ENCODE measurements at places on chromosomes 1 and 21.

GRCh38 chr1:243422362-243422761 is 166.5 kb downstream of the SDCCAG8 start:
- DNase-seq, result no peak

DNA sequence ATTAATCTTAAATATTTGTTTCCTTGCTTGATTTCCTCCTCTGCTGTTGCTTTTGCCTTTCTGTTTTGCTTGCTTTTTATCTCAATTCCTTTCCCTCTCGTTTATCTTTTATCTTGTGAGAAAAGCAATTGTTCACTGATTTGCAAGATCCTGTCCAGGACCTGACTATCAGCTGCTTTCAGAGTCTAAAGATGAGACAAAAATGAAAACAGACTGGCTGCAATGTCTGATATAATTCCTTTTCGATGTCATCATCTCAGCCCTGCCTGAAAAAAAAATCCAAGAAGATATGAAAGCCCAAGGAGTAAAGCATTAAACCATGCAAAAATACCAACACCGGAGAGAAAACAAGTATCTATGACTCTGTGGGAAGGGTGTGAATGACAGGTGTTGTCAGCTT is 225.5 kb downstream of the PATJ start:
- no peak for DNase-seq

DNA sequence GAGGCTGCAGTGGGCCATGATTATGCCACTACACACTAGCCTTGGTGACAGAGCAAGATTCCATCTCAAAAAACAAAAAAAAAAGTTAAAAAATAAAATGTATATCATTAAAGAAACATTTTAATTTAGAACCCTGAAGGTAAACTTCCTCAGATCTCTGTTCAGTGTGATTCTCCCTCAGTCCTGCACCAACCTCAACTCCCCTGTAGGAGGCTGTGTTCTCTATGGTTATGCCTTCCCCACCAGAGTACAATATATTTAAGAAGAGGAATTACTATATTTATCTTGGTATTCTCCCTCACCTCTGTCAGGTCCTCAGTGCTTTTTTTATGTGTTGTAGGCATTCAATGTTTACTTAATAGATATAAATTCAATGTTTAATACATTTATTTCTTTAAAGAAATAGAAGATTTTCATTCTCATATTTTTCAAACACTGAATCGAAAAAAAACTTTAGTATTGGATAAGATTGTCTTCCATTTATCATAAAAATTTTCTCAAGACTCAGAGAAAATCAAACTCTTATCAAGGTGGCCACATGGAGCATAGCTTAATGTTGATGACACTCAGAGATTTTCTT is 4.8 kb upstream of the LRRC8B start:
- DNase-seq, result no peak

- no peak for DNase-seq
Observed at GRCh38 chr21:44763050-44763378, 38.6 kb downstream of the UBE2G2 start.

GRCh38 chr1:207822124-207822601 is 70.3 kb downstream of the CD46 start:
- no peak for DNase-seq

DNA sequence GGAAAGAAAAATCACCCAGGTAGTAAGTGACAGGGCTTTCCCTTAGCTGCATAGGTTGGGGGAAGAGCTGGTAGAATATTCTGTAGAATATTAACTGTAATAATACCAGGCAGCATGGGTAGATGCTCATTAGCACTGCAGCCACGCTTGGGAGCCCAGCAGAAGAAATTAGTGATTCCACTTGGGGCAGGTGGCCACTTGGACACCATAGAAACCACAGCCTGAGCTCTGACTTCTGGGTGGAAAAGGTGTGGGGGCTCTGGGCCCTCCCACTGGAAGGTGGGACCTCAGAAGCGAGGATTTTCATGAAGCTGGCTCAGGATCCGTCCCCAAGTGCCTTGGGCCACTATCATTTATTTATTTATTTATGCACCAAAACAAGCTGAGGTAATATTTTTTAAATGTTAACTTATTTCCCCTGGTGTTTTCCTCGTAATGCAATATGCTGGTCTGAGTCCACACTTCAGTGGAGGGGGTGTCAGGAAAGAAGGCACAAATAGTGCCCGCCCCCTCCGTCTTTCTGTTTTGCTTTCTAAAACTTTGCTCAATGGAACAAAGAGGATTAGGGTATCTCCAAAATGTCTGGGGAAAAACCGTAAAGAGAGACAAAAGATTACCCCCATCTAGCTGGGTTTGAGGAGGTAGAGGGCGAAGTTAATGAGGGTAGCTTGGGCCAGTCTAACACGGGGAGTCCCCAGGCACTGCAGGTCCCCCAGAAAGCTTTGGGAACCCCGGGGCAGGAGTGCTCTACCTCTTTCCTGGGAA is 75.2 kb upstream of the GADD45A start:
- DNase-seq, result no peak

DNA sequence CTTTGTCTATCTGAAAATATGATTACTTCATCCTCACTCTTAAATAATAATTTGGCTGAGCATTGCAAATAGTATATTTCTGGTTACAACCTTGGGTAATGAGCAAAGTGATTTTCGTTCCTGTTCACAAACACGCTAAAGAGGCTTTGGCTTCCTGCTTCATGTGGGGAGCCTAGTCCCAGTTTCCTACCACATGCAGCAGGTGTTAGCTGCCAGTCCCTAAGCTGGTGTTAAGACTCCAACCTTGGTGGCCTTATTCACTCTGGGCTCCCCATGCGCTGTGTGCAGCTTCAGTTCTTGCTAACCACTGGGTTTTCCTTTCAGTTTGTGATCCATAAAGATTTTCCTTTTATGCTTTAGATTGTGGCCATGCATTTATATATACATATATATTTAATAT is 56.7 kb upstream of the BARHL2 start:
- DNase-seq, result no peak

DNA sequence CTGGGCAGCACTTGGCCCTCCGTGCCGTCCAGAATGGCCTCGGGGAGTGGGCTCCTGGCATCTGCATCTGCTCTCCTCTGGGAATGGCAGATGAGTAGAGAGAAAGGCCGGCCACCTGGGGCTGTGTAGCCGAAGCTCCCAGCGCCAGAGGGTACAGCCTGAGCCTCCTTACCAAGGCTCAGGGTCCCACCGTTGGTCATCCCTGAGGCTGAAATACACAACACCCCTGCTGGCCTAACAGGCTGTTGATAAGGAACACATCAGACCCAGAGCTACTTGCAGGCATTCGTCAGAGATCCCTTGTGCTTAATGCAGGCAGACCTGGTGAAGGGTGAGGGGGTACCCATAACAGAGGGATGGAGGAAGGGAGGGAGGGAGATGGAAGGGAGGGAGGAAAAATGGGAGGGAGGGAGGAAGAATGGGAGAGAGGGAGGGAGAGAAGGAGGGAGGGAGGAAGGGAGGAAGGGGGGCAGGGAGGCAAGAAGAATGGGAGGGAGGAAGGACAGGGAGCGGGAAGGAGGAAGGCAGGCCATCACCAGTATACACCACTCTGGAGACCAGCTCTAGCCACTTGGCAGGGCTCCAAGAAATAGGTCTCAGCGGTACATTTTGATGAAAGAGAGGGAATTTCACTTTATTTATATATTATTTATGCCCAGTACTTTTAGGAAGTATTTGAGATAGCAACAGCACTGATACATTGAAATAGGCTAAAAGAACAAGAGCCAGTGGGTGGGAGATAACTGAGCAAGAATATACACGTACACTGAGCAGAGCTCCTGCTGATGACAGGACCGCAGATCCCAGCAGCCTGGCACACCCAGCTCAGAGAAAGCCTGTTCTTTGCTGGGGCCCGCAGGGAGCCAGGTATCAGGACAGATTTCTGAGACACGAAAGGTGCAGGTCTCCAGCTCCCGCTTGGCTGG is 315.0 kb upstream of the VAMP3 start:
- no peak for DNase-seq

Data from activated T-cell treated with anti-CD3 and anti-CD28 coated beads for 24 hours (primary cell).